ENCODE measurements at places on chromosomes 2 and 18.

GRCh38 chr2:240205348-240205747 lies 64.9 kb upstream of the OTOS start:
- peak; percentile 53 for DNase-seq

DNA sequence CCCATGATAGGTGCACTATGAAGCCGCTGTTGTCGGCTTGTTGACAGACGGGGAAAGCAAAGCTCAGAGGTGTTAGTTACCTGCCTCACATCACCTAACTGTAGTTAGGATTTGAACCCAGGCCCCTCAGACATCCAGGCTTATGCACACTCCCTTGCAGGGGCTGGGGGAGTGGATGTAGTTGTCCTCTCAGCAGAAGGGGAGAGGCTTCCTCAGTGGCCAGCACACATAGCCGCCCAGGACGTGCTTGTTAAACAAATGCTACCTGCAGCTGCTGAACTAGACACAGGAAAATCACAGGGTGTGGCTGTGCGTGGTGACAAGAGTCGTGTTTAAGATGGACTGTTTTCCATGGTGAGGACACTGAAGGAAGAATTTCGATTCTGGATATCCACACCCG lies 39.2 kb downstream of the GREB1 start:
- no peak for DNase-seq

GRCh38 chr2:121324601-121325000 lies 39.6 kb upstream of the TFCP2L1 start:
- no peak for DNase-seq

DNA sequence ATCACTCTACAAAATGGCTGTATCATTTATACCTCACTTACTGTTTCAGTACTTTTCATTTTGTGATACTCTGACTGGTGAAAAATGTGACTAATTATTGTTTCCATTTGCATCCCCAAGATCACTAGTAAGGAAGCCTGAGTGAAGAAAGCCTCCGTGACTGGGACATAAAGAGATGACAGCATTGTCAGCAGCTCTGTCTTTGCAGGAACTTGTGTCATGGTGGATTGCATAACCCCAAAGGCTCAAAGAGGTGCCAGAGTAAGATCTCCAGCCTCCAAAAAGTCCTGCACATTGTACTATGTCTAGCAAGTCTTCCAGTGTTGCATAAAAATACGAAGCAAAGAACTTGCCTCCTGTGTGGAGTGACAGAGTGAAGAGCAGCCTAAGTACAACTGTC lies 187.5 kb upstream of the CRIM1 start:
- DNase-seq, result no peak

GRCh38 chr2:196487417-196487816 lies 152.1 kb upstream of the CCDC150 start:
- DNase-seq, result no peak
